Bone marrow (tissue), 2 donors: ENCODE measurements at places on chromosomes 2 and 18.

DNA sequence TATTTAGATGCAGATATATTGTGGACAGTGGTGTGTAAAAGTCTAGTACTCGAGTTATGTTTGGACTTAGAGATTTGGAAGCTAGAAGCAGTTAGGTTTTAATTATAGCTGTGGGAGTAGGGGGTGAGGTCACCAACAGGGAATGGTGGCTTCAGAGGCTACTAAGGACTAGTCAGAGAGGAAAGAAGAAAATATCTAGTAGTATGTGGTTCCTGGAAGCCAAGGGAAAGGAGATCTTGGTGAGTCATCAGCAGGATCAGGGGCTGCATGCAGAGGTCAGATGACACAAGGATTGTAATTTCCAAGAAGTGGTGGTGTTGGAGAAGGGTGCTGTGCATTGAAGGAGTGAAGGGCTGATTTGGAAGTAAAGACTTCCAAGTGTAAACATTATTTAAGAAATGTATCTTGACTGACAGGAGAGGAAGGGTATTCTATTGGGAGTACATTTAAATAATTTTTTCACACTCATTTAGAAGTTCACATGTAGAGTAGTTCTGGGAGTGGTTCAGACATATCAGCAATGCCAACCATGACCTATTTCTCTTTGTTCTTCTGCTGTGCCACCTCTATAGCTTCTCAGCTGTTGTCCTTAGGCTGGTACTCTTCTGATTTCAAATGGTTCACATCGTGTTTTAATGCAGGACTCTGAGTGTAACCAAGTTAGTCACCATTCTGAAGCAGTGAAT, 59.1 kb downstream of the ACSL3 start:
- DNase-seq = no peak

GRCh38 chr2:215031321-215031720, 107.1 kb downstream of the ABCA12 start:
- no peak for DNase-seq

GRCh38 chr2:164948540-164948939, 6.8 kb downstream of the SLC38A11 start:
- peak; percentile 89 for DNase-seq

GRCh38 chr18:22282311-22283115, 113.1 kb downstream of the GATA6 start:
- no peak for DNase-seq

DNA sequence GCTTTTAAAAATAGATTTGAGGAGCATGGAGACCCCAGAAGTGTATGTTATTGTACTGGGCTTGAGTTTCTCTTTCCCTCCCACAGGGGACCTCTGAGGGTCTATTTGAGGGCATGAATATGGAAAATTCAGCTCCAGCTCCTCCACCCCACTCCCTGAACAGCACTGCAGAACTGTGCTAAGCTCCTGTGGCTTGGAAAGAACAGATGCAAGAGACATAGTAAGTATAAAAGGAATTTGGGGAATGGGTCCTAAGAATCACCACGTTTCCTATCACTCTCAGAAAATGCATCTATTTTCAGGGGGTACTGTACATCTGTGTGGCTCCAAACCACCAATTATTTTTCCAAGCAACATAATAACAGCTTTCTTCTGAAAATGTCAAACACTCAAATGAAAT, 416.1 kb downstream of the ZNF521 start:
- no peak for DNase-seq

DNA sequence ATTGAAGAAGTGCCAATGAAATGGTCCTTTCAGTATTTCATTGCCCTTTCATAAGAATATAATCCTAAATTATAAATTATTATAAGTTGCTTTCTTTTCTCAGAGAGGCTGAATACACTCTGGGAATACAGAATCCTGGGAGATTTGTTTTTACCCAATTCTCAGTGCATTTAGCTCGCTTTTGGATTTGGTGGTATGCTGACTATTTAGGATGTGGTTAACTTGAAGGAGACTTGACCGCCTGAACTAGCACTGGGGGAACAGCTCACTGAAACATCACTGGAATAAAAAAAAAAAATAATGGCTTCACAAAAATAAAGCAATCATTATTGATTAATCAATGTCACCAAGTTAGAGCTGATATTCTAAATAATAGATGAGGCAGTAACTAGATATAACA, 10.2 kb downstream of the TNFAIP6 start:
- DNase-seq = no peak

- DNase-seq = no peak
Measured at GRCh38 chr2:47631792-47632398, 151.1 kb upstream of the MSH6 start.

DNA sequence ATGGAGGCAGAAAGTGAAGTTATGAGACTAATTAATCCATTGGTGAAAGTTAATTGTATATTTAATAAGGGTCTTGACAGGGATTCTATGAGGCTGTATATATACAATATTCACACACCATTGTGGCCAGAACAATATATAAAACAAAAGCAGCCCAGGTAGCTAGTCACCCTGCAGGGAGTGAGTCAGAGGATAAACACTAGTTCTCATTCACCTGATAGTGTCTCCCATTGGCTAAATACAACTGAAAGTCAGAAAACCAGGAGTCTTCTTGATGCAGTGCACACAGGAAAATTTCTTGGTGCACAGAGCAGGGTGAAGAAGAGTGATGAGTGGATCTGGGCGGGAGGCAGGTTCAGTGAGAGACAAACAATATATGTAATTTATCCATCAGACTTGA, 465.2 kb downstream of the ERBB4 start:
- no peak for DNase-seq
